ENCODE measurements at places on chromosomes 7 and 10.

- DNase-seq = no peak
Measured at GRCh38 chr7:108313086-108313485, 143.2 kb downstream of the NRCAM start.

DNA sequence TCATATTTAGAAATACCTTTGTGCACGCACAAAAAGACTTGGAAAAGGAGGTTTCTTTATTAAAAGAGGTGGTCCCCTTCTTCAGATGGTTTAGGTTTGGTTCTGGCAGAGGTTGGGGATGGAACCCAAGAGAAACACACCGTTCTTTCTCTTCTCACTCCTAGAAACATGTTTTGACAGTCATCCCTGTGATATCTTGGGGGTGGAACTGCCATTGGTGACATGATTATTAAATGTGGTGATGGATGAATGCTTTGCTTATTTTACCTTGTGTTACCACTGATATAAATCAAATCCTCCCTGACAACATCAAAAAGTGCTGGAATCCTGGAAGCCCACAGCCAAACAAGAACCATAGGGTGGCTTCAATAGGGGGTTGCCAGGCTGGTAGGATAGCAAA lies 146.5 kb downstream of the CCDC3 start:
- no peak for DNase-seq

DNA sequence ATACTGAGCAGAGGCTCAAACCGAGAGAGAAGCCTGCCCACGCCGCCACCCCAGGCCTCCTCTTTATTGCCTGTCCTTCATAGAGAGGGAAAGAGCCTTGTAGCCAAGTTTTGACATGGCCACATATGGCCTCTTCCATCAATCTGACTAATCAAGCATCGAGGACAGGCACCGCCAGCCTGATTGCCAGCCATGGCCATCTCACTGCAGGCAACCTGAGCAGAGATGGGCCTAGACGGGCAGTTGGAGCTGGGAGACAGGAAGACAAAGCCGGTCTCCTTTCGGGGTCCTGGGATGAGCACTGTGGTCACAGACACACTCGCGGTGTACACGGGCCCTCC lies 67.2 kb downstream of the EBF3 start:
- no peak for DNase-seq

- no peak for DNase-seq
Measured at GRCh38 chr7:32515890-32516550, 20.7 kb downstream of the AVL9 start.

- DNase-seq = peak; percentile 76
Measured at GRCh38 chr10:101467286-101467770, 113.4 kb downstream of the BTRC start.

- peak; percentile 72 for DNase-seq
Measured at GRCh38 chr10:32256613-32257437, 90.1 kb downstream of the EPC1 start.

- peak; percentile 75 for DNase-seq
Measured at GRCh38 chr7:50436133-50436806, 13.9 kb downstream of the FIGNL1 start.

DNA sequence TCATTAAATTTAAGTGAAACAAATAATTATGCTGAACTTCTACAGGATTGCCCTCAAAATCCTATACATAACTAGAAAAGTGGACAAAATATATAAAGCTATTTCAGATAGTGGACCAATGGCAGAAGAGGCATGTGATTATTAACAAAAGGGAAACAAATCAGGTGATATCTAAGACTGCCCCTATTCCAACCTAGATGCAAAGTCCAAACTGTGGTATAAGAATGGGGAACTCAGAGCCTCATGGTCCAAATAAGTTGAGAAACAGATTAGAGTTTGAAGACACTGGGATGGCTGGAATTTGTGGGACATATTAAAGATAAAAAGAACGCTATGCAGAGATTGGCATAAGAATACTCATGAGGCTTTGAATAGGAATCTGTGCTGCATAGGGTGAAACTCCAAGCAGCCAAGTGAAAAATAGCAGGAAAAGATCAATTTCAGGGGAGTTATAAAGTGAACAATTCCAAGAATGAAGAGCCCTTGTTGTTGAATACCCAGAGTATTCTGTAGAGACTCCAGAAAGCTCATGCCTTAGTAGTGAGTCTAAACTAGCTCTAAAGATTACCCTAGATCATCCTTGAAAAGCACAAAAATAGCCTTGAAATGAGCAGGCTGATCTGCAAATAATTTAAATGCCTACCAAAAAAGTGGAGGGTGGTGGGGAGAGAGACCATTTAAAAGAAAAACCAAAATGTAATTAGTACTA lies 152.4 kb downstream of the IMMP2L start:
- DNase-seq = no peak

DNA sequence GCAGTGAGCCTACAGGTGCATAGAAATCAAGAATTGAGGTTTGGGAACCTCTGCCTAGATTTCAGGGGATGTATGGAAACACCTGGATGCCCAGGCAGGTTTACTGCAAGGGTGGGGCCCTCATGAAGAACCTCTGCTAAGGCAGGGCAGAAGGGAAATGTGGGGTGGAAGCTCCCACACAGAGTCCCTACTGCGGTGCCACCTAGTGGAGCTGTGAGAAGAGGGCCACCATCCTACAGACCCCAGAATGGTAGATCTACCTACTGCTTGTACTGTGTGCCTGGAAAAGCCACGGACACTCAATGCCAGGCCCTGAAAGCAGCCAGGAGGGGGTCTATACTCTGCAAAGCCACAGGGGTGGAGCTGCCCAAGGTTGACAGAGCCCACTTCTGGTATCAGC lies 533.5 kb downstream of the GPAM start:
- DNase-seq = no peak

DNA sequence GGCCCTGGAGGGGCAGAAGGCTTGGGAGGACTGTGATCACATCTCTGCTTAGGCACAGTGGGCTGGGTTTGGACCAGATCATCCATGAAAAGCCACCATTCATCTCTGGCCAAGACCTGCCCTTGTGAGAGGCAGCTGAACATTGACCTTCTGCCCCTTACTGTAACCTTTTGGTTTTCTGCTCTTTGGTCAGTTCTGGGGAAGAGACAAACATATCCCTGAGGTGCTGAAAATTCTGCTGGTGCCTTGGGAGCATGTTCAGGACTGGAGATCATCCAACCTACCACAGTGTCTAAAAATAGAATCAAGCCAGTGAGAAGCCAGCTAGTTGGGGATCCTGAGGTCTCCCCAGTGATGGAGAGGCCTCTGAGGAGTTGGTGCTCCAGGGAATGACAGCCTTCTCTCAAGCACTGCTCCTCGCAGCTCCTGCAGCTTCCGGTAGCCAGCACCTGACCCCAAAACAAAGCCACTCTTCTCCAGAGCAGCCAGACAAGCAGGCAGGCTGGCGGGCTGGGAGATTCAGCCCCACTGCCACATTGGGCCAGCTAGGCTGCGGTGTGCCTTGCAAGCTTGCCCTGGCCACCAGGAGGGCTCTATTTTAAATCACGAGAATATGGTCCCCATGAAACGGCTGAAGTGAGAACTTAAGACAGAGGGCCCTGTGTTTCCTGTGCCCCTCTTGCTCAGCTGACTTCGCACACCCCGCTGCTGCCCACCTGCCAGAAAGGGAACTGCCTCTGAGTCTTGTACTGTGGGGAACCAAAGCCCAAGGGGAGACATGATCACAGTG lies 37.8 kb upstream of the UBE2H start:
- peak; percentile 12 for DNase-seq

- DNase-seq = no peak
Measured at GRCh38 chr10:122725006-122725405, 25.4 kb upstream of the C10orf120 start.
